ENCODE measurements at places on chromosomes 12 and 14.

- no peak for DNase-seq
These were observed 29.2 kb upstream of the FOS start for GRCh38 chr14:75249251-75249957.

DNA sequence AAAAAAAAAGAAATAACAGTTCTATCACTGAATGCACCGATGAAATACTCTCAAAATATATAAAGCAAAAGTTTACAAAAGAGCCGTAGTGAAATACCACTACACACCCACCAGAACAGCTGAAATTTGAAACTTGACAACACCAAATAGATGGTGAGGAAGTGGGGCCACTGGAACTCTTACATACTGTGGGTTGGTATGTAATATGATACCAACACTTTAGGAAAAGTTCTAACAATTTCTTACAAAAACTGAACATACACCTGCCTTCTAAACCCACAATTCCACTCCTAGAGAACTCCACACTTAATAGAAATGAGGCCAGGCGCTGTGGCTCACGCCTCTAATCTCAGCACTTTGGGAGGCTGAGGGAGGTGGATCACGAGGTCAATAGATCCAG lies 14.1 kb downstream of the EIF5 start:
- DNase-seq: no peak

DNA sequence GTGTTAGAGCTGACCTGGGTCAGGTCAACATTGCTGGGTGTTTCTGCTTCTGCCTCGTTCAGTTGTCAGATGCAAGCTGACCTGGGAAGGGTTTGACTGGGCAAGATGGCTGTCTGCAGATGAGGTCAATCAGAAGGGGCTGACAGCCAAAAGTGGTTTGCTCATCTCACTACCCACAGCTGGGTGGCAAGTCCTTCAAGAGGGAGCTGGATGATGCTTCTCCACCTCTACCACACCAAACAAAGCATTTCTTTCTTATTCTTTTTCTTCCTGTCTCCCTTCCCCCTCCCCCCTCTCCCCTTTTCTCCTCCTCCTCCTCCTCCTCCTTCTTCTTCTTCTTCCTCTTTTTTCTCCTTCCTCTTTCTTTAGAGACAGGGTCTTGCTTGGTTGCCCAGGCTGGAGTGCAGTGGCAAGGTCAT lies 268.2 kb upstream of the PLEKHG7 start:
- no peak for DNase-seq

DNA sequence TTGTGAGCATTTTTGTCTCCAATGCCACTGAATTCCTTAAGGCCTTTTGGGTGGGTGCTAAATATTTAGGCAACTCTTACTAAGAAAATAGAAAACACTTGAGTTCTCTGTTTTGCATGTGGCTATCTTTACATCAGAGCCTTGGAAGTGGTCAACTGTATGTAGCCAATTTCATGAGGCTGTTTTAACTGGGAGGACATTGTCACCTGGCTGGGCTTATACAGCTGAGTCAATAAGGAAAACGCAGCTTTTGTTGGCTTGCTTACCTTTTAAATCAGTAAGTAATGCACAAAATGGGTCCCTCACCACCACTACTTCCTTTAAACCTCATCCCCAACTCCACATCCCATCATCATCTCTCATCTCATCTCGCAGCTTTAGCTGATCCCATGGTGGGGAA lies 194.3 kb downstream of the RGS6 start:
- no peak for DNase-seq

- DNase-seq: no peak
These were observed 50.3 kb downstream of the TMTC3 start for GRCh38 chr12:88192426-88192825.

- DNase-seq: no peak
These were observed at the start of gene DEGS2 for GRCh38 chr14:100159094-100159864. Gene DEGS2, minus strand, starts transcription at chr14:100159645. Its CDS starts 58 bp downstream, at chr14:100159587.

- DNase-seq: no peak
These were observed 47.9 kb downstream of the GALC start for GRCh38 chr14:87944987-87945604.

GRCh38 chr12:33115716-33116115 lies 219.1 kb upstream of the PKP2 start:
- DNase-seq: no peak

DNA sequence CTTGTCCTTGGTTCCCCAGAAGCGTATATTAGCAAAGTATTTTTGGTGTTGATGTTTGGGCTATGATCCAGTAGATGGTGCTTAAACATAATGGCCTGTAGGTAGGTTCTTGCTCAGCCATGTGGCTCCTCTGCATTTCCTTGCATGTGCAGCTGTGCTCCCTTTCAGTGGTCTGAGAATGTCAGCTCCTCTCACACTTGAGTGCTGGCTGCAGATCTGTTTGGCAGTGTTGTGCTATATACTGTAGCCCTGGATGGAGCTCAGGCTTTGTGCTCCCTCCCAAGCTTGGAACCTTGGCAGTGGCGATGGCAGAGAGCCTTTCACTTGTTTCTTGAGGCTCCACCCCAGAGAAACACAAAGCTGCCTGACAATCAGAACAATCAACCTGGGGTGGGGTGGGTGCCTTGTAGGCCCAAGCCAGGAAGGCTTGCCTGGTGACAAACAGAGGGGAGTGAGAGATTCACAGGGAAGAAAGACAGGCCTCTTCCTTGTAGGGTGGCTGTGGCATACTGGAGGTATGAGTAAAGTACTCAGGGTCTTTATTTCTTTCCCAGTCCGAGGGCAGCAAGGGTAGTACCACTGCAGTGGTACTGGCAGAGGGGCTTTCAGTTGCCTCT lies 255.3 kb downstream of the RAD51B start:
- no peak for DNase-seq

- no peak for DNase-seq
These were observed 59.2 kb downstream of the VWF start for GRCh38 chr12:6065131-6065862.

GRCh38 chr14:91416744-91417119 lies 888 bp downstream of the CCDC88C start:
- no peak for DNase-seq

- no peak for DNase-seq
These were observed 89.2 kb upstream of the PCED1B start for GRCh38 chr12:46990211-46990610.

DNA sequence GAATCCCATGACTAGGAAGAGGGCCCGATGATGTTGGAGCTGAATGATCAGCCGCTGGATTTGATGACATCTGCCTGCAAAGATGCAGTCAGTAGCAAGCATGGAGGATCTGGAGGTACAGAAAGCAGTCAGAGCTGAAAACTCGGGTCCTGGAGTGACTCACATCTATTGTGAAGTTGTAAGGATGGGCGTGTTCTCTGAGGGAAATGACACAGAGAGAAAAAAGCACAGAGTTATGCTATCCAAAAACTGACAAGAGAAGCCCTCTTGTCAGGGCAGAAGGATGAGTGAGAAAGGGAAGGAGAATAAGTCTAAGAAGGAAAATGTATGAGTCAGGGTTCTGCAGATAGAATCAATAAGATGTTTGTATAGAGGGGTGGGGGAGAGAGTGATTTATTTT lies 380.4 kb upstream of the CCDC196 start:
- no peak for DNase-seq

DNA sequence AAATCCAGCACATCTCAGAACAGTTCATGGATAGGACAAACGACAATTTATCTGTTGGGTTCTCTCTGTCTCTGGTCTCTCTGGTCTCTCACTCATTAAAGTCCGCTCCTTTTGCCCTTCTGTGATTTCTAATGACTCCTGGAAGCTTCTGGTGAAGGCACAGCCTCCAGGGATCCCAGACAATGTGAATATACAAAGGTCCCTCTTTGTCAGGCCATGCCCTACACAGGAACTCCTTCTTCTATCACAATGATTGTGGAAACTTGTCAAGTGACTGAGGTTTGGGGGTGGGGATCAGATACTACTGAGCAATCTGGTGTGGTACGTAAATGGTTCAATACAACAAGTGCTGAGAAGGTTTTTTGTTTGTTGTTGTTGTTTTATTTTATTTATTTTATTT lies 42.7 kb upstream of the CDK17 start:
- DNase-seq: no peak

GRCh38 chr12:127750076-127750840 lies 516.7 kb upstream of the TMEM132C start:
- no peak for DNase-seq

DNA sequence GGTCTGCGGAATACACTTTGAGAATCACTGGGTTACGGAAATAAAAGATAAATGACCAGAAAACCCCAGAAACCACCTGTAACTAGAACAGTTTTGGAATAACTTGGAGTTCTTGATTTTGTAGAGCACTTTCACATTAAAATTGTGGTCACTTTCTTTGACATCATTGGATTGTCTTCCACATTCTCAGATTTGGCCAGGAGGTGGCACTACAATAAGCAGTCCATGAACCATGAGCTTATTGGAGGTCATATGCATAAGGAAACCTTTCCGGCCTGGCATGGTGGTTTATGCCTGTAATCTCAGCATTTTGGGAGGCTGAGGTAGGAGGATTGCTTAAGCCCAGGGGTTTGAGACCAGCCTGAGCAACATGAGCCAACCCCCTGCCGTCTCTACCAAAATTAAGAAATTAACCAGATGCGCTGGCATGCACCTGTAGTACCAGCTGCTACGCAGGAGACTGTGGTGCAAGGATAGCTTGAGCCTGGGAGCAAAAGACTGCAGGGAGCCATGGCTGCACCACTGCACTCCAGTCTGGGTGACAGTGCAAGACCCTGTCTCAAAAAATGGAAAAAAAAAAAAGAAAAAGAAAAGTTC lies 107.7 kb upstream of the CAND1 start:
- no peak for DNase-seq

GRCh38 chr12:99253068-99253467 lies 394.5 kb upstream of the GARIN6 start:
- no peak for DNase-seq

- no peak for DNase-seq
These were observed 98.3 kb upstream of the DIO3 start for GRCh38 chr14:101462726-101463565.

DNA sequence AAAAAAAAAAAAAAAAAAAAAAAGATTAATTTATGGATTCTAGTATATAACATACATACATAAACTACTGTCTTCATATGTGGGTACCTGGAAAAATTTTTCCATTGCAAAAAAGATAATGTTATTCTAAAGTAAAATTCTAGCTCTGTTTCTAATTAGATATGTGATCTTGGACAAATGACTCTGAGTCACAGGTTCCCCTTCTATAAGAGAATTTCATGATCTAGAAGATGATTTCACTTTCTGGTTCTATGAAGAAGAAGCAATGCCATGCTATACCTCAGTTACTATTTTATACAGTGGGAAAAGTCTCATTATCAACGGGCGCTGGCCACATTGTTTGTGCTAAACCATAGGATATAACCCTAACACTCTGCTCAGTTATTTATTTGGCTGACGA lies 351.3 kb downstream of the ZFP36L1 start:
- DNase-seq: no peak

GRCh38 chr14:89952576-89952975 lies 2.0 kb downstream of the EFCAB11 start:
- no peak for DNase-seq

- DNase-seq: no peak
These were observed 4.6 kb upstream of the SPX start for GRCh38 chr12:21521541-21521940.

- no peak for DNase-seq
These were observed 103.6 kb upstream of the CCDC91 start for GRCh38 chr12:28086521-28087155.

DNA sequence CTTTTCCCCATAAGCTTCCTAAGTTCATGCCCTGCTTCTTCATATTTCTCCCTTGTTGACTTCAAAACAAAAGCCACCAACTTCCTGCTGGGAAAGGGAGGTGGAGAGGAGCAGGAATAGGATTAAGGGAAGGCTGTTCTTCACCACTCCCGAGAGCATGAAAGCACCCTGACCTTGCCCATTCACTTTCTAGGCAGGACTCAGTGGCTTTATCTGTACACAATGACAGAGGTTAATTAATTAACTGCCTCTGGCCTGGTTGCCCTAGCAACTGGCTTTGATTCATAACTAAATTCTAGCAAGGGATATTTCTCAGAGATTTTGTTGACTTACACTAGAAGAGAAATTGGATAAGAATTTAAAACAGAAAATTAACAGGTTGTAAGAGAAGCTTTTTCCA lies 396.8 kb downstream of the RPS29 start:
- no peak for DNase-seq

DNA sequence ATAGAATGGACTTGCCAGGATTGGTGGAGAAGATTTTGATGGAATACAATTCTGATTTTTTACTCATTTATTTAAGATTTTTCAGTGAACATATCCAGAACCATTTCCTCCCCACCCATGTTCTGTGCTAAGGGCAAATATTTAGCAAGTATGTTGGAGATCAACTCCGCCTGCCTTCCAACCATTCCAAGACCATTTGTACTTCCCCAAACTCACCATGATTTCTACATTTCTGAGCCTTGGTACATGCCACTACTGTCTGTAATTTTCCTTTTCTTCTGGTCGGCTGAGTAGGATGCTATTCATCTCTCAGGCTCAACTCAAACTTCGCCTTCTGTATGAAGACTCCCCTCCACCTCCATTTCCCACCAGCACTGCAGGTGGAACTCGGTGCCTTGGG lies 150.6 kb downstream of the NTF3 start:
- no peak for DNase-seq

DNA sequence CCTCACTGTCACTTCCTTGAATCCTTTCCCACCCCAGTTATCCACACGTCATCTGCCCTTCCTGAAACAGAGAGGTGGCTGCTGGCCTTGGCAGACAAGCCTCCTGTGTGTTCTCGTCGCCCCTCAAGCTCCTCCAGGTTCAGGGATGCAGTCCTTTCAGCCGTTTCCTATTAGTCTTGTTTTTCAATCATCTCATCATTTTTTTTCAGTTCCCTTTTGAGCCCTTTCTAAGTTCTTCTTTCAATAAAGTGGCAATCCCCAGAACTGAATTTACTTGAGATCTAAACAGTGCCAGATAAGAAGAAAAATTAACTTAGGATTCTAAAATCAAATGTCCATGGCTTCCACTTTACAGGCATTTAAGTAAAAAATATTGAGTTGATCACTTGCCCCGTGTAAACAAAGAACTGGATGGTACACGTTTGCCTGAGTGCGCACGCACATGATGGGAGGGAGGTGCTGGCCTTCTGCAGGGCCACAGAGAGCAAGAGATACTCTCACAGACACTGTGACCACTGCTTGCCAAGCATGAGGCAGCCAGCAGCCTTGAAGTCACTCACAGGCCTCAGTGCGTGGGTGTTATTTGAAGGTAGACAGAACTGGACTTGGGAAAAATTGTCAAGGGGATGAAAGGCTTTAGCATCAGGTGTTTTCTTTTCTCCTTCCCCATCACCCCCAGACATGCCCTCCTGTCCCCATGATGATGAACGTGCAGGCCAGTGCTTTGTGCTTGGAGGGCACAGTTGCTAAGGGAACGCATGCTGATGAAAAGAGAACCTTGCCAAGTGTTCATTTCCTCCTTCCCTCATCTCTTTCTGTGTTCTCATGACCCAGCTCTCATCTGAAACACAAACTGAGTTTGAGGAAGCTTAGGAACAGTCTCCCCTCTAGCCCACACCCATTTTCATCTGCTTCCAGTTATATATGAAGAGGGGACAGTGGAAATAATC lies 408.3 kb downstream of the EGLN3 start:
- no peak for DNase-seq

GRCh38 chr14:78737601-78738000 lies 567.4 kb downstream of the NRXN3 start:
- DNase-seq: no peak

- no peak for DNase-seq
These were observed 122.7 kb downstream of the SINHCAF start for GRCh38 chr12:31203261-31203660.
